ENCODE measurements at places on chromosomes 6 and 20.

DNA sequence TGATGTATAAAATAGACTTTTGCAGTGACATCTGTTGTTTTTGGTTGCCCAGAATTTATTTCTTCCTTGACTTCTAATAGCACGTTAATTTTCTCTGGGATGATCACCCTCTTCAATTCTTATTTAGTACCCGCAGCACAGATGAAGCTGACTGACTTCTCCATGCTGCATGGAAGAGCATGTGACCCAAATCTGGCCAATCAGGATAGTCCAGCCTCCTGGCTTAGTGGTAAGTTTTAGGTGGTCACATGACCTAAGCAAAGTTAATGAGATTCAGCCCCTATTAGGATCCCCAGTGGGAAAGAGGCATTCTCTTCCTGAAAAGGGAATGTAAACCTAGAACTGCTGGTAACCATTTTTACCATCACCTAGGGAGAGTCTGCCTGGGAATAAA is 13.8 kb upstream of the SIRT5 start:
- no peak for DNase-seq

- DNase-seq: no peak
Observed at GRCh38 chr6:27471365-27472115, 1.4 kb downstream of the ZNF184 start.

- DNase-seq: no peak
Observed at GRCh38 chr6:90005048-90005827, 111.0 kb downstream of the GJA10 start.

DNA sequence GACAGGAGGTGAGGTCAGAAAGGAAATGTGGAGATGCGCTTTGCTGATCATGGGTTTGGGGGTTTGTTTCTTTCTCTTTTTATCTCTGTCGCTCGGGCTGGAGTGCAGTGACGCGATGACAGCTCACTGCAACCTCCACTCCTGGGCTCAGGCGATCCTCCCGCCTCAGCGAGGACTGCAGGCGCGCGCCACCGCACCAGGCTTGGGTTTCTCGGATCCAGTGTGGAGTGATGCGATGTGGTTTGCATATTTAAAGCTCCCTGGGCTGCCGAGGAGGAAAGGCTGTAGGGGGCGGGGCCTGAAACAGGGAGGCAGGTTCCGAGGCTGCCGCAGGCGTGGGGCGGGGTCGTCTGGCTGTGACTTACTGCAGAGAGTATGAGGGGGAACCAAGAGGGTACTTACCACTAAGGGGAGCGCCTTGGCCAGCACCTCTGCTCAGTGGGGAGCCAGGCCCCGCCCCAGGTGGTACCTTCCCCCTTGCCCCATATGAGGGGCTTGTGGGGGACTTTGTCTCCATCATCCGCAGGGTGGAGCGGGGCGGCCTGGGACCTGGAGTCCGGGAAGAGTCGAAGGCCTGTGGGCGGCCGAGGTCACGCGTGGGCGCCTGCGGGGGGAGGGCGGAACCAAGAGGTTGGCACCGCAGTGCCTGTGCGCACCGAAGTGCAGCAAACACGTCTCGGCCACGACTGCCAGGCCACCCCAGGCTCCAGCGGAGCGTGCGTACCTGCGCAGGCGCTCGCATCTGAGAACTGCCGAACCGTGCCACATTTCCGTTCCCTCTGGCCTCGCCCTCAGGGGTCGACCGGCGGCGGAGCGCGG is 12.7 kb upstream of the BAK1 start:
- DNase-seq: no peak

DNA sequence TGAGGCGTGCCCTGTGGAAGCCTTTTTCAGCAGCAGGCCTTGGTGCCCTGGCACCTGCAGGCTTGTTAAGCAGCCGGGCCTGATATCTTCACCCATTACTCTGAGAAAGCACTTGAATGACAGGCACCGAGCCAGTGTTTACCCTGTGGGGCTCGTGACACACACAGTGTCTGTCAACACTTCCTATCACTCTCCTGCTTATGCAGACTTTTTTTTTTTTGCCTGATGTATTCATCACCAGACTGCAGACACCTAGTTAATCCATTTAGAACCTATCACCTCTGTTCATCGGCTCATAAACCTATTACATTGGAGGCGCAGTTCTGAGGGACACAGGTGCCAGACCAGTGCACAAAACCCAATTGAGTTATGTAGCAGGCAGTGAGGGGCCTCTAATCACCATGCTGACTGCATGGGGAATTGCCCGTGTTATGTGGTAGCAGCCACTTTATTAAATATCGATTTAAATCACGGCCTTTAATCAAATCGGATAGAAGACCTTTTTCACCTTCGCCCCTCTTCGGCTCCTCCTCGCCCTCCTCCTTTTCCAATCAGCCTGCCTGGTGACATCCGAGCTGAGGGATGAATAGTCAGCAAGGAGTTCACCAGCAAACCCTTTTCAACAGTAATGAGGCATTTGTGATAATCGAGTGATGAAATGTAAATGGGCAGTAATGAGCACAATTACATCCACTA is 962.9 kb upstream of the SLC35B3 start:
- DNase-seq: no peak

GRCh38 chr6:71979911-71980310 is 93.6 kb downstream of the RIMS1 start:
- DNase-seq: no peak
